ENCODE measurements at places on chromosomes 3 and 15. TPM values are rescaled to one million over a fixed set of nuclear protein-coding genes. Genes with fewer than 3 reads are reported as not detected.

- DNase-seq: no peak
These were observed 112.4 kb upstream of the BHLHE40 start for GRCh38 chr3:4866866-4867265.

GRCh38 chr3:36876181-36876936, 68.5 kb downstream of the TRANK1 start:
- DNase-seq: no peak

DNA sequence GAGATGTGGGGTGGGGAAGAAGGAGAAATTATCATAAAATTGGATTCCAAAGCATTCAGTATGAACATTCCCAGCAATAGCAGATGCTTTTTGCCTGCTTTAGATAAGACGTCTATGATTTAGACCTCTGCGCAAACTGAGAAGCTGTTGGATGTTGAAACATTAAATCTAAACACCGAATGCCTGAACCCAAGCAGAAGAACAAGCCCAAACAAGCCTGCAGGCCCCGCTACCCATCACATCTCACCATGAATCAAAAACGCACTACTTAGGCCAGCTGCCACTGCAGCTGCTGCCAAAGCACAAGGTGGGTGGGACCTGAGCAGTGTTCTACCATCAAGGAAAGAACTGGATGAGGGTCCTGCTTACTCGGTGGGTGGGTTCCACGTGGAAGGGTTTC, 24.4 kb upstream of the THBS1 start:
- DNase-seq: no peak

GRCh38 chr3:115160295-115160694, 13.2 kb upstream of the ZBTB20 start:
- no peak for DNase-seq

- no peak for DNase-seq
These were observed 374.0 kb upstream of the CBLB start for GRCh38 chr3:106242781-106243180.

GRCh38 chr3:9750556-9751411, 1.0 kb downstream of the OGG1 start:
- no peak for DNase-seq

DNA sequence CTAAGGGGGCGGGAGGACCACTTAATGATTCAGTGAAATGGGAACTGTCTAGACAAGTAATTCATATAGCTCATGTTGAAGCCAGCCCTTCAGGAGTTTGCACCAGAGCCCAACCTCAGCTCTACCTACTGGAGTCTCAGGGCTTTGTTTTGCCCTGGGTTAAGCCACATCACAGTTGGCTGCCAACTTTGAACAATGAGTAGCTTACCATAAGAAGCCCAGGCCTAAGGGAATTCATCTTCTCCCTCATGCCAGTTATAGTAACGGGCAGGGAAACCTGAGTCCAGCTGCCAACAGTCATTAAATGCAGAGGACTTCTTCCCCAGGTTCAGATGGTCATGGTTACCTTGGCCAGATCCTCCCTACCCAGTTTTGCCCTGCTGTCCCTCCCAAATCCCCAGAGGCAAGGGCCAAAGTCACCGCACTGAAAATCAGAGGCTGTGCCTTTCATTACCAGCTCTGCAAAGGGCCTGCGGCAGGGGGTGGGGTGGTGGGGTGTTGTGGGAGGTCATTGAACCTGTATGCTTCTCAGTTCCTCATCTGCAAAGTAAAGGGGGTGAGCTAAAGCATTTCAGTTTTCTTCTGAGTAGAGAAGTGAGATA, 302.2 kb upstream of the NR2E3 start:
- peak; percentile 62 for DNase-seq

- DNase-seq: peak; percentile 38
These were observed 20.0 kb upstream of the CHD2 start for GRCh38 chr15:92879949-92880725.

DNA sequence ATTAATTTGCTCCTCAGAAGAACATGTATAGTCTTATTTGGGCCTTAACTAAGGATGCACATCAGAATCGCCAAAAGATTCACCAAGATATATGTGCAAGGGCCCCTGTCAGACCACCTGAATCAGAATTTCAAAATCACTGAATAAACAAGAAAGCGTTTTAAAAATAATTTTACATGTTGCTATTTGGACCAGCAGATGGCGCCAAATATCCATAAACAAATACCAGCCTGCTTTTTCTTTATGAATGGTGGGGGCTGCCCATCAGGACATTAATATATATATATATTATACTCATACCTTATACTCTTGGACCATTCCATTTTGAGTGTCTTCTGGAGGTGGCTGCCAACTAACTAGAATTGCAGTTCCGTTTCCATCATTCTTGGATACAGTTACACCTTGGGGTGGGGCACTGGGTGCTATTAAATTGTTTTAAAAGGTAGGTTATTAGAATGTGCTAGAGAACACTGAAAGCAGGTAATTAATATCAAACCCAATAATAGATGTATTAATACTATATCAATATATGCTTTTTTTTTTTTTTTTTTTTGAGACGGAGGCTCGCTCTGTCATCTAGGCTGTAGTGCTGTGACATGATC, 1108.3 kb downstream of the ROBO1 start:
- peak; percentile 77 for DNase-seq

The TMEM212 gene
- total RNA-seq: not detected

GRCh38 chr3:58464866-58465265, 27.0 kb upstream of the KCTD6 start:
- DNase-seq: peak; percentile 63

- no peak for DNase-seq
These were observed 58.4 kb downstream of the RPLP1 start for GRCh38 chr15:69511015-69511414.

- DNase-seq: peak; percentile 76
These were observed 57.5 kb upstream of the SIN3A start for GRCh38 chr15:75508840-75509532.

DNA sequence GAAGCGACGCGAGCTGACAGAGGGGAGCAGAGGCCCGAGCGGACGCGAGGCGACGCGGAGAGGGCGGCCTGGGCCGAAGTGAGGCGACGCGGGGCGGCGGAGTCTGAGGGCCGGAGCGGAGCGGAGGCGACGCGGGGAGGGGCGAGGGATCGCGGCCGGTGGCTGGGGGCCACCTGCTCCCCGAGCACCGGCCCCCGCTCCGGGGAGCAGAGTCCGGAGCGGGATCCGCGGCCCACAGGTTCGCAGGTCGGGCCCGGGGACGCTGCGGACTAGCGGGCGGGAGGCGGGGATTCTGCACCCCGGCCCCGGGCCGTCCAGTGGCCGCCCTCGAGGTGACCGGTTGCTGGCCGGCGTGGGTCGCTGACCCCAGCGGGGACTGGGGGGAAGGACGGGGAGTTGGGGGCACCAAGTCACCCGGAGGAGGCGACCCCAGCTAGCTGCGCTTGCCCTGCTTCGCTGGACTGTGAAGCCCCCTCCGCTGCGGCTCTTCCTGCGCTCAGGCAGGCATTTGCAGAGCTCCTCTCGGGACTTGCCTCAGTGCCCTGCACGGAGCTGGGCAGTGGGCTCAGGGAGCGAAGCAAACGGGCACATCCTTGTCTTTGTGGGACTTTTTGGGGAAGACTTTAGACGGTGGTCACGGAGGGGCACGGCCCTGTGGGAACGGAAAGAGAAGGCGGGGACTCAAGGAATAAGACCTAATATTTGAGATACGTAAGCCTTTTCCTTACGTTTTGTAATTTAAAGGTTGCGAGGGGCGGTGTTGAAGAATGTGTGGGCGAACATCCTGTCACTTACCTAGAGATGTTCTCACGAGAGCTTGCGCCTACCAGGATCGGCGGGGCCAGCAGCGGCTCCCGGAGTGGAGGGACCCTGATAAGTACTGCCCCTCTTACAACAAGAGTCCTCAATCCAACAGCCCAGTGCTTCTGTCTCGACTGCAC, 566 bp downstream of the HMCES start:
- peak; percentile 86 for DNase-seq

- DNase-seq: no peak
These were observed 65.9 kb downstream of the PGPEP1L start for GRCh38 chr15:98941595-98942255.

- DNase-seq: no peak
These were observed 324.8 kb upstream of the LRRFIP2 start for GRCh38 chr3:37499061-37499785.

DNA sequence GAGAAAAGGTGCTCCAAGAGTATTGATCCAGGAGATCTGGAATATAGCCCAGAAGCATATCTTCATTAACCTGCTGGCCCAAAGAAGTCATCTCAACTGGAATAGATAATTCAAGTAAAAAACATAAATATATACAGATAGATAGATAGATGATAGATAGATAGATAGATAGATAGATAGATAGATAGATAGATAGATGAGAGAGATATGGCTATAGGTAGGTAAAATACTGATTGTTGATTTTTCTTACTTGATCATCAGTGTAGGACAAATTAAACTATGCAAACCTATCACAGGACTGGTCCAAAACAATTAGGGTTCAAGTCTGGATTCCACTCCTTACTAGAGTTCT, 83.6 kb downstream of the TNIK start:
- no peak for DNase-seq

All from Karpas-422 (cell line).